ENCODE measurements at places on chromosomes 7 and 10.

GRCh38 chr10:80530251-80530650, 7.5 kb upstream of the SH2D4B start:
- peak; percentile 49 for DNase-seq

GRCh38 chr7:155797262-155798250, 14.7 kb downstream of the SHH start:
- no peak for DNase-seq

- DNase-seq = no peak
These were observed 102.5 kb upstream of the SAMD8 start for GRCh38 chr10:75008952-75009351.

DNA sequence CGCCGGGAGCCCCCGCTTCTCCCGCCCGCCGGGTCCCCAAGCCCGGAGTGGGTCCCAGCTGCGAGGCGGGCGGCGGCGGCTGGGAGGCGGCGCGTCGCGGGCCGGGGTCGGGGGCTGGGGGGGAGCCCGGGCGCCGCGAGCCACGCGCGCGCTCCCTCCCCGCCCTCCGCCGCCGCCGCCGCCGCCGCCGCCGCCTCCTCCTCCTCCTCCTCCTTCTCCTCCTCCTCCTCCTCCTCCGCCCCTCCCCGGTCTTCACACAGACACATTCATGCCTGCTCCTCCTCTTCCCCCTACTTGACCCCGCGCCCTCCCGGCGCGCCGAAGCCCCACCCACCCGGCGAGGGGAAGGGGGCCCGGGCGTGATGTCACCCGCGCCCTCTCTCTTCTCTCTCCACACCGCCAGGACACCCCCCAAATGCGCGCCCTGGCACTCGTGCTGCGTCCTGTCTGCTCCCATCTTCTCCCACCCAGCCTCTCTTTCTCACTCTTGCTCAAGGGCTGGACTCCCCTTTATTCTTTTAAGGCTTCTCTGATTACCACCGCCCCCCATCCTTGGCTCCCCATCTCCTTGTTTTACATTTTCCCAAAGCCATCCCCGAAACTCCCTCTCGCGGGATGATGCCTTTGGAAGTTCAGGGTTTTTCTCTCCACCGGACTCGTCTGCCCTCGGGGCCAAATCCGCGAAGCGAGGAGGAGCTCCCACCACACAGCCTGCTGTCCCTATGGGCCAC, 967 bp upstream of the GLI3 start:
- no peak for DNase-seq

- DNase-seq = peak; percentile 6
These were observed 19.4 kb upstream of the KNDC1 start for GRCh38 chr10:133140417-133141143.
